ENCODE measurements at places on chromosomes 13 and 19. TPM values are rescaled to one million over a fixed set of nuclear protein-coding genes. Genes with fewer than 3 reads are reported as not detected.

DNA sequence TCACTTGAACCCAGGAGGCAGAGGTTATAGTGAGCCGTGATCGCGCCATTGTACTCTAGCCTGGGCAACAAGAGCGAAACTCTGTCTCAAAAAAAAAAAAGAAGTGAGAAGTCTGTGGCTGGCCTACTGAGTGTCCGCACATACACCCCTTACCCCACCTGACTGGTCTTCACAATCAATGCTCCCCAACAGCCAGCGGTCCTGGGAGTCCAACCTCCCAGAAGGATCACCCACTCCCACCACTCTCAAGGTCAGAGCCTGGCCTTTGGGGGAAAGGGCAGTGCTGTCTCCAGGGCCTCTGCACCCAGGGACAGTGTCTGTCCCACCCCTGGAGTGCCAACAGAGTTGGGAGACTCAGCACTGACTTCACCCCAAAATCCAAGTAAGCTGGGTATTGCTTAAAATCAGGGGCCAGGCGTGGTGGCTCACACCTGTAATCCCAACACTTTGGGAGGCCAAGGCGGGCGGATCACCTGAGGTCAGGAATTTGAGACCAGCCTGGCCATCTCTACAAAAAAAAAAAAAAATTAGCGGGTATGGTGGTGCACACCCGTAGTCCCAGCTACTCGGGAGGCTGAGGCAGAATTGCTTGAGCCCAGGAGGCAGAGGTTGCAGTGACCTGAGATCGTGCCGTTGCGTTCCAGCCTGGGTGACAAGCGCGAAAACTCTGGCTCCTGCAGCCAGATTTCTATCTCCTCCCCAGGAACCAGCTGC lies 2.3 kb upstream of the CD320 start:
- no peak overlapping the region for H3K27ac ChIP-seq
- no peak for DNase-seq
- H3K36me3 ChIP-seq, result peaks cover 64% of the 10 kb centered on the region

Gene B3GNT3
- 0.33 TPM for total RNA-seq

DNA sequence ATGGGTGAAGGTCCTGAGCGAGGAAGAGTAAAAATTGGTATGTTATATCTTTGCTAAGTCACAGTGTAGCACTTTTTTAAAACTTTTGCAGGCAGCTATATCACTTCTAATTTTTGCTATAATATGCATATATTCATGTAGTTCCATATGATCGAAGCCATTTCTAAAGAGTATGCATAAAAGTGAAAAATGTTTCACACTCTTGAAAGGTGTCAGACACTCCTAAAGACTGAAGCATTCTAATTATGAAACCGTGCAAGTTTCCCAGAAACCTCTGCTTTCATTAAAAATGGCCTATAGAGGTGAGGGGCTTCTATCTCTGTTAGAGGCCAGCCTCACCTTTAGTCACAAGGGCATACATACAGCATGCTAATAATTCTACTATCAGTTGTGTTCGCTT lies 128.9 kb downstream of the CDK8 start:
- no peaks in the 10 kb centered on the region for H3K4me1 ChIP-seq
- H3K36me3 ChIP-seq, result peaks cover 29% of the 10 kb centered on the region
- H3K27ac ChIP-seq, result no peak overlapping the region
- H3K27me3 ChIP-seq, result no peaks in the 10 kb centered on the region

DNA sequence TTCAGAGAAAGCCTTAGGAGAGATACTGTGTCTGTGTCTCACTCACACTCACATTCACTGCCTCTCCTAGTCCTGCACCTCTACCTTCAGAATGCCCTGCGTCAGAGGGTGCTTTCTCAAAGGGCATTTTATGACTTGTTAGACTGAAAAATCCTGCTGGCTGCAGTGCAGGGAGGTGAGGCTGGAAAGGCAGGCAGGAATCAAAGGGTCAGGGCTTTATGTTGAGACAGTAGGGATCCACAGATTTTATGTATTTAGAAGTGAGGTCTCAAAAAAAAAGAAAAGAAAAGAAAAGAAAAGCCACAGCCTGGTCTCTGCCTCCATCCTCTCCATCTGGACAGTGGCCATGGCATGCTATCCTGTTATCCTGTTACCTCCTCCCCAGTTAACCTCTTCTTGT lies 936.0 kb upstream of the SLC10A2 start:
- no peak for DNase-seq
- H3K27ac ChIP-seq, result no peak overlapping the region
- no peaks in the 10 kb centered on the region for H3K4me1 ChIP-seq
- no peaks in the 10 kb centered on the region for H3K27me3 ChIP-seq

Gene CFAP97D2
- not detected for total RNA-seq

DNA sequence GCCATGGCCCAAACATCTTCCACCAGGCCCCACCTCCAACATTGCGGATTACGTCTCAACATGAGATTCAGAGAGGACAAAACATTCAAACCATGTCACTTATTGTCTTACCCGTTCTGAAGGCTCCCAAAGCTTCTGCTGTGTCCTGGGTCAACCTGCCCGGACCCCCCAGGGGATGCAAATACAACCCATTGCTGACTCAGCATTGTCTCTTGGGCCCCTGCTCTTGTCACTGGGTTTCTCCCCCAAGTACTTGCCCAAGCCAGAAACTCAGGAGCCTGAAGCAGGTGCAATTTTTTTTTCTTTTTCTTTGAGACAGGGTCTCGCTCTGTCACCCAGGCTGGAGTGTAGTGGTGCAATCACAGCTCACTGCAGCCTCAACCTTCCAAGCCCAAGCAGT lies 144.5 kb downstream of the KCTD15 start:
- DNase-seq, result no peak
- no peaks in the 10 kb centered on the region for H3K4me1 ChIP-seq

GRCh38 chr19:55173714-55174409 lies 6.2 kb downstream of the SYT5 start:
- DNase-seq, result no peak
- no peaks in the 10 kb centered on the region for H3K36me3 ChIP-seq

GRCh38 chr19:54196536-54196935 lies 4.1 kb upstream of the RPS9 start:
- H3K4me1 ChIP-seq, result peaks cover 27% of the 10 kb centered on the region
- no peak for DNase-seq
- H3K36me3 ChIP-seq, result peaks cover 12% of the 10 kb centered on the region
- H3K27ac ChIP-seq, result no peak overlapping the region

All from esophagus muscularis mucosa (tissue), 4 donors.